ENCODE measurements at places on chromosomes 3 and 15.
A peak's percentile ranks its signal among the peaks of the same experiment; 100 is the strongest.

GRCh38 chr3:167709690-167710089 lies 25.0 kb downstream of the PDCD10 start:
- DNase-seq, result no peak

DNA sequence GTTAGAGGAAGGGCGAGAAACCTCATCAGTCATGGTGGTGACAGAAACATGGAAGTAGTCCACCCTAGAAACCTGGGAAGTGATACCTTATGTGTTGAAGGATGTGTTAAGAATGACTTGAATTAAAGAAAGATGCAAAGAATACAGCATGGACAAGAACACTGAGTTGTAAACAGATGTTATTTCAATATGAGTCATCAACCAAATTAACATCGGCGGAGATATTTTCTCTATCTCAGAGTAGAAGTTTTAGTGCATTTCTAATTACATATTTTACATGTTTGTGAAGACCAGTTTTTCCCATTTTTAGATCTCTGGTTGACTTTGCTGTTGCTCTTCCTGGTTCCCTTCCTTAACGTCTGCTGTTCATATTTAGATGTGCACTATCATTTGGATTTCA lies 268.8 kb upstream of the TBL1XR1 start:
- peak; percentile 22 for DNase-seq

DNA sequence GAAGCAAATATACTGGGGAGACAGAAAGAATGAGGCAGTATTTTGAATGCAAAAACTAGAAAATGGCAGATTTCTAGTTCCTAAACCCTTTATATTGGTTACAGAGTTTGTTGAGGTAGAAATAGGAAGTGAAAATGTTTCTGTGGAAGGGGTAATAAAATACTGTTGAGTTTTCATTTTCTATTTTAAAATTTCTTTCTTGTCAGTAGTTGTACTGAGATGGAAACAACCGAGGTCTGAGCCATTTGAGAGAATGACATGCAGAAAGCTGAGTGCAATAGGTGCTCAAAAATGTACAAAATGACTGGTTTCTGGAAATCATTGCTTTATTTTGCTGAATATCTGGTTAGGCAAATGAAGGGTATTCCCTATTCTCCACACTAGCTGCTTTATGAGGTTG lies 361.4 kb downstream of the CHL1 start:
- no peak for DNase-seq

- no peak for DNase-seq
These were observed 42.0 kb upstream of the FEZF2 start for GRCh38 chr3:62415312-62415801.

DNA sequence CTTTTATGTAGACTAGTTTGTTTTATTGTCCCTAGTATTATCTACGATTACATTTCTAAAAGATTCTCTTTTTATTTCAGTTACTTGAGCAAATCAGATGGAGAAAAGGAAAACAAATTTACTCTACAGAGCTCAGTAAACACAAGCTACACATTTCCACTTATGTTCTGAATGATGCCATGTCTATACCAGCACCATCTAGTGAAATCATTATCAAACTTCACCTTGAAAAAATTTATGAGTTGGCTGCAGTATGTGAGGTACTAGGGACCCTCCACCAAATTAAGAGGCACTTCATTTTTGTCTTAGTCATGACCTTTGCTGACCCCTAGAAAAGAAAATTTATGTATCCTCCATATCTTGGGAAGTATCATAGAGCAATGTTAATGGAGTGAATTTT lies 827.4 kb downstream of the SI start:
- DNase-seq, result no peak

GRCh38 chr3:13896473-13897154 lies 16.7 kb upstream of the WNT7A start:
- peak; percentile 55 for DNase-seq

DNA sequence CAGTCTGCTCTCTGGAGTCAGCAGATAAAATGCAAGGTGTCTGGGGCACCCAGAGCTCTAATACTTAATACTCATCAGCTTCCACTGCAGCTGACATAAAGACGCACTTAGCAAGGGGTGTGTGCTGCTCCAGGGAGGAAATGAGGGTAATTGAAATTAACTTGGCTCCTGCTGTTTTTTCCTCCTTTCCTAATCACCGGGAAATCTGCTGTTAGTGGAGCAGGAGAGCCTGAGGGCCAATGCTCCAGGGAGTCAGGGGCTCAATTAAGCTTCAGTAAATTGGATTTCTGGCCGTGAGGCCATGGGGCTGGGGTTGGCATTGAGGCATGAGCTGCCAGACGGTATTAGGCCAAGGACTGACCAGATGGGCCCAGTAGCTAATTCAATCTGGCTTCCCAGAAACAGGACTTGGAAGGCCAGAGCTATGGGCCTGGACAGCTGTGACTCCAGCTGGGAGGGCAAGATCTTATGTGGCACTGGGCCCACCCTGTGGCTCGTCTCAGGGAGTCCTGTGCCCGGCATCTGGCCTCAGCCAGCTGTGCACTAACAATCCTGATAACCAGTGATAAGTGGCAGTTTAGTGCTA lies 30.7 kb upstream of the CHRNB4 start:
- DNase-seq, result no peak

GRCh38 chr3:59339818-59340217 lies 290.0 kb upstream of the CFAP20DC start:
- DNase-seq, result no peak

DNA sequence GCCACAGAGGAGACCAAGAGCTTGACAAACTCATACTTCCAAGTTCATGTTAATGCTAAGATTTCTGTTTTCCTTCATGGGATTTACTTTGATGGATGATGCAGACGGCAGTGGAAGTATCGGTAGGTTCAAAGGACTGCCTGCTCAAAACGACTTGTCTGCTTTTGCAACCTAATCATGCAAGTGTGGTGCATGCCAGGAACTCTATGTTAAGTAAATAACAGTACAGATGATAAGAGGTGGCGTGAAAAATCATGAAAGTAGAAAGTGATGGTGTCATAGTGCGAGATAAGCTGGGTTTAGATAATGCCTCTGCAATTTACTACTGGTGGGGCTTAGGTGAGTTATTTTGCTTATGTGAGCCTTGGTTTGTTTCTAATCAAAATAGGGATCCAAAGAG lies 14.7 kb upstream of the LMCD1 start:
- DNase-seq, result peak; percentile 99

GRCh38 chr3:98553021-98553563 lies 21.3 kb downstream of the GPR15 start:
- DNase-seq, result no peak

DNA sequence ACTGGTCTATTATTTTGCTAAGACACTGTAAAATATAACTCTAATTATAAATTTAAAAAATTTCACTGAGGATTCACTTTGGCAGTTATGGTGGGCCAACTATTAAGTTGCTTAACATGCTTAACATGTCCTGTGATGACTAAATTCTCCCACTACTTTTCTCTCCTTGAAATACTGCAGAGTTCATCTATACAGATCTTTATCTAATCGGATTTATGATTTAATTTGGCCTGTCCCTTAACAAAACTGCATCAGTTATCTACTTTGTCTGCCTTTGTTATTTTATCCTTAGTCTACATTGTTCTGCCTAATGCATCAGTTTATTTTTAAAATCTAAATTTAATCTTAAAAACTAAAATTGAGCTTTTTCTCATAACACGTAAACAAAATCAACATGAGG lies 26.4 kb downstream of the CD96 start:
- DNase-seq, result no peak

DNA sequence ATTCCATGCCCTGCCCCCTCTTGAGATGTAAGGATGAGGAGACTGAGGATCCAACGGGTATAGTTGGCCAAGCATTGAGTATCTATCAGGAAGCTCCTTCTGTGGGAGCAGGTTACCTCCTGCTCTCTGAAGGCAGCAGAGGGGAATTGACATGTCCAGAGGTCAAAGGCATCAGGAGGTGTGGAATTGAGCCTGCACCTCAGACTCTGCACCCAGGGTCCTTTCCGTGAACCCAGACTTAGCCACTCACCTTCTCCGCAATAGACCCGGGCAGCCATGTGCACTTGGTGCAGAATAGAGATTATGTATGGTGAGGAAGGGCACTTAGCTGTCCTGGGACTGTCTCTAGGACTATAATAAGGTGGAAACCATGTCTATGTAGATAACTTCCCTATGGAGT lies 399.0 kb upstream of the TPM1 start:
- DNase-seq, result no peak

DNA sequence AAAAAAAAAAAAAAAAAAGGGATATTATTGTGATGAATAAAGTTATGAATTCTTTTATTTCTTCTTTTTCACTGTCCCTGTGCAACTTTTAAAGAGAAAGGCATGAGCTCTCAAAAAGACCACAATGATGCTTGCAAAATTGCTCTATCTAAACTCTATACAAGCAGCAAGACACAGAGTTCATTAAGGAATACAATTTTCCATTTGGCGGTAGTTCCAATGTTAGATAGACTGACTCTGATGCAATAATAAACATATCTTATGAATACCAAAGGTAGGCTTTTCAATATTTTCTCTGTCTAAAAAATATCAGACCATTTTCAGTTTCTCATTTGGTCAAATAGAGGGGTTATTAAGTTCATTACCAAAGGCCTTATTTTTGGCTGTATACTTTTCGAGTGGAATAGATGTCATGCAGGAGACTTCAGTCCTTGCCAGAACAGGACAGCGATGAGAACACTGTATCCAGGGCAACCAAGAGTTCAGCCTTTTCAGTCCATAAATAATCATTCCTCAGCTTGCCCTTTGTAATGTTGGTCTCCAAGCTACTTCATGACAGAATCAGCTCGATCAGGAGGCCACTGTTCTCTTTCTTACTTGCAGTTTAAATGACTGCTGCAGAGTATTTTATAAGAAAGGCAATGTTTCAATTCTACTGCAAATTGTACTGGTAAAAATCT lies 162.9 kb upstream of the FAM3D start:
- DNase-seq, result no peak

DNA sequence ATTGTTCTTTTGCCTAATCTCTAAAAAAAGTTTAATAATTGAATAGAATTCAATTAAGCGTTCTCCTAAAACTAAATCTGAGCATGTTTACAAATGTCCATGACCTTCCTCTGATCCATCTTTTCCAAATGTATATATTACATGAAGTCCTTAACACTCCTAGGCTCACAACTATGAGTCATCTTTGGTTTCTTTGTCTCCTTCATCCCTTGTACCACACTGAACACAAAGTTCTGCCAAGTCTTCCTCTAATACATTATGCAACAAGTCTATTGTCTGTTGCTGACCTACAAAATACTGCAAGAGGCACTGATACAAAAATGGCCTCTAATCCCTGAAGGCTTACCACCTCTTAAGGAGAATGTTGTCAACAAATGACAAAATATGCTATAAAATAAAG lies 550.2 kb downstream of the PYDC2 start:
- no peak for DNase-seq

- peak; percentile 82 for DNase-seq
These were observed 47.9 kb downstream of the PIK3CA start for GRCh38 chr3:179196098-179196497.

DNA sequence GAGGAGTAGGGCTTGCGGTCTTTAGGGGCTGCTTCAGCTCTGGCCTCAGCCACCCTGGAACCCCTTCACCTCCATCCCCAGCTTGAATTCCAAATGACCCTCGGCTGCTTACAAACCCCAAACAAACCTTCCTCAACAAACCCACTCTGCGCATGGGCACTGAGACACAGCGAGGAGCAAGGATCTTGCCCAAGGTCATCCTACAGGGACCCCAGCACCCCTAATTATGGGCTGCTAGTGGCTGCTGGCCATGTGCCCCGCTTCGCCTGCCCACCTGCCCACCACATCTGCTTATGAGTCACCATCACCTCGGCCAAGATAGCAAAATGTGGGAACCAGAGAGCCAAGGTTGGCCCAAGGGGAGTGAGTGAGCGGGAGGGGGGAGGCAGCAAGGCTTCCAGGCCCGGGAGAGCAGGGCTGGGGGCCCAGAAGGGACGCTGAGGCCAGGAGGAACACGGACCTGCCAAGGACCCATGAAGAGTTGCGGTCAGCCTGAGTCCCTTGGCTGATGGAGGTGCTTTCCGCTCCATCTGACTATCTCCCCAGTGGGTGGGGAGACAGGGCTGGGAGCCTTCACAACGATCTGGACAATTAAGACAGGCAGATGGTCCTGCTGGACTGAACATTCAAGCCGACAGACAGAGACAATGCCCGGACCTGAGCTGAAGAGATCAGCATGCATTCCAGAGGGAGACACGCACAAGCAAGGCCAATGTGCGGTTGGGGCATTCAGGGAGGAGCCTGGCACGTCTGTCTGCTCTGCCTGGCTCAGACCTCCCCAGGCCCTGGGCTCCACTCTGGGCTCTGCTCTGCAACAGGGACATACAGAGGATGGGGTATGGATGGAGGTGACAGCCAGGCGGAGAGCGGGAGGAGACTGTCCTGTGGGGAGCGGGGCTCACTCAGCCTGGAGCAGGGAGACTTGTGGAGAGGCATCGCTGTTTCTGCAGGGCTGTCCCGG lies 10.8 kb upstream of the GRIP2 start:
- DNase-seq, result peak; percentile 67

DNA sequence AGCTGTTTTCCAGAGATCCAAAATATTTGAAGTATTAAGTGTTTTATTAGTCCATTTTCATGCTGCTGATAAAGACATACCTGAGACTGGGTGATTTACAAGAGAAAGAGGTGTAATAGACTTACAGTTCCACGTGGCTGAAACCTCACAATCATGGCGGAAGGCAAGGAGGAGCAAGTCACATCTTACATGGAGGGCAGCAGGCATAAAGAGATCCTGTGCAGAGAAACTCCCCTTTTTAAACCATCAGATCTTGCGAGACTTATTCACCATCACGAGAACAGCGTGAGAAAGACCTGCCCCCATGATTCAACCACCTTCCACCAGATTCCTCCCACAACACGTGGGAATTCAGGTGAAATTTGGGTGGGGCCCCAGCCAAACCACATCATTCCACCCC lies 82.0 kb downstream of the KY start:
- DNase-seq, result no peak

GRCh38 chr15:70561885-70562284 lies 201.5 kb downstream of the UACA start:
- DNase-seq, result no peak

GRCh38 chr3:178381555-178381954 lies 154.7 kb upstream of the KCNMB2 start:
- peak; percentile 37 for DNase-seq

GRCh38 chr15:39317225-39317624 lies 263.7 kb upstream of the THBS1 start:
- DNase-seq, result no peak

DNA sequence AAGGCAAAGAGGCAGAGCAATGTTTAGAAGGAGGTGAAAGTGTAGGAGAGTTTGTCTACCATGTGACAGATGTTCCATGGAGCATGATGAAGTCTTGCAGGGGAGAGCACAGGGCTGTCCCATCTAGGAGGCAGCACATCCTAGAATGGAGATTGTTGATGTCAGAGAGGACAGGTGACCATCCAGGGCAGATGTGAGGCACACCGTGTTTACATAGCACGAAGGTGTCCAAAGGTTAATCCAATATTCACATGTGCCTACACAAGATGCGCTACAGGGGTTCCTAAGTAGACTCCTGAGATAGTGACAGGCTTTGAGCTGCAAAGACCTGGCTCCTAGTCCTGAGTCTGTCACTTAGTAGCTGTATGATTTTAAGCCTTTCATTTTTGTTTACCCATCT lies 219.3 kb upstream of the SLCO3A1 start:
- DNase-seq, result no peak

- peak; percentile 39 for DNase-seq
These were observed 898 bp downstream of the SMAD3 start for GRCh38 chr15:67066041-67066958.
